CD4-positive, alpha-beta T cell treated with Interleukin-4 for 1 hour (primary cell): ENCODE measurements at places on chromosomes 3 and 15.

GRCh38 chr3:50336452-50337174 lies 4.0 kb downstream of the RASSF1 start:
- no peak for DNase-seq

GRCh38 chr15:70801109-70801508 lies 37.8 kb upstream of the UACA start:
- DNase-seq: no peak

GRCh38 chr3:117809186-117810081 lies 1099.9 kb downstream of the TUSC7 start:
- no peak for DNase-seq

DNA sequence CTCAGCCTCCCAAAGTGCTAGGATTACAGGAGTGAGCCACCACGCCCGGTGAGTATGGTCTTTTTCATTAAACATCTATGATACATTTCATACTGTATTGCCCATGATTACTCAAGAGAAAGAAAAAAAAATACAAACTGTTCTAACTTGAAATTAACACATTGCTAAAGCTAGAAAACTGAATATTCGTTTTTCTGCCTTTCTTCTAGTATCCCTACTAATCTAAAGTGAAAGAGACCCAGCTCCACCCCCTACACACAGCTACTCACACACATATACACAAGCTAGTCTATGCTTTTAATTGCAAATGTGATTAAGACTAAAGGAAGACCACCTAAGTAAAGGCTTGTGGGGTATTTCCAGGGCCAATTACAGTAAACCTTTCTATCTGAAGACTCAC lies 43.1 kb downstream of the INO80 start:
- DNase-seq: no peak

DNA sequence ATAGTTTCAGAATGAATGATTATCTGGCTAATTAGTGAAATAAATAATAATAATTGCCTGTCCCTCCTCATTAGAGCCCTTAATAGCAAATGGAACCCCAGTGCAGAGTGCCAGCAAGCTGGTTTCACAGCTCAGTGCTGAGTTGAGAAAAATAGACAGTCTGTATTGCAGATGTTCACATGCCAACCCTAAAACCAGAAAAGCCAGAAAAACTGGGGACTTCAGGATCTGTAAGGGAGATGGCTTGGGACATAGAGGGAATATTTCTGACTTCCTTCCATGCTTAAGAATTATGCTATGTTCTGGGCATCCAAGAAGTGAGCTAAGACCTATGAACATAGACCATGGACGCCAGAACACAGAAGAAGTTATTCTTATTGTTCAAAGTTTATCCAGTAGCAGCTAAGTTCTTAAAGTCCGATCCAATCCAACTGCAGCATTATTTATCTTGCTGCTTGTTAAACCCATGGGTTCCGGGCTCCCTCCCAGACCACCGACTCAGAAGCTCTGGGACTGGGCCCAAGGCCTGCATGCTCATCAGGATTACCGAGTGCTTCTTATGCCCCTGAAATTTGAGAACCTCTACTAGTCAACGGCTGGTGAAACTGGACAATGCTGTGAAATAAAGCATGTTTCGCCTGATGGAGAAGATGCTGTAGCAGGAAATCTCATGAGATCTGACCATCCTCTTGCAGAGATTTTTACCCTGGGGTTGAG lies 158.3 kb downstream of the FOXB1 start:
- no peak for DNase-seq

- DNase-seq: no peak
Observed at GRCh38 chr3:35064761-35065160, 574.6 kb upstream of the ARPP21 start.

DNA sequence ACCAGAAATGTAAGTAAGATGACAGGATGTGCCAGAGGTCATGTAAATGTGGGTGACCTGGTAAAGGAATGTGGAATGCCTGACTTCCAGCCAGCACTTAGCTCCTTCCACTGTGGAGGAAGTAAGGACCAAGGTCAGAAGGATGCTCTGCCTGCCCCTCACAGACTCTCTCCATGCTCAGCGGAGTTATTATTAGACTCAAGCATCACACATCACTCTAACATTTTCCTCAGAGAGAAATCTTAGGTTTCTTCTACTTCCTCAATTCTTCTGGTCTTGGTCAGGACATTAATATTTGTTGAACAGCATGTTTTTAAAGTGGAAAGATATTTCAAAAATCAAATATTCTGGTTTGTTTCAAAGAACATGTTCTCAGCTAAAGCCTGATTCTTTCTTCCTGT lies 231.4 kb upstream of the WNT5A start:
- DNase-seq: no peak

DNA sequence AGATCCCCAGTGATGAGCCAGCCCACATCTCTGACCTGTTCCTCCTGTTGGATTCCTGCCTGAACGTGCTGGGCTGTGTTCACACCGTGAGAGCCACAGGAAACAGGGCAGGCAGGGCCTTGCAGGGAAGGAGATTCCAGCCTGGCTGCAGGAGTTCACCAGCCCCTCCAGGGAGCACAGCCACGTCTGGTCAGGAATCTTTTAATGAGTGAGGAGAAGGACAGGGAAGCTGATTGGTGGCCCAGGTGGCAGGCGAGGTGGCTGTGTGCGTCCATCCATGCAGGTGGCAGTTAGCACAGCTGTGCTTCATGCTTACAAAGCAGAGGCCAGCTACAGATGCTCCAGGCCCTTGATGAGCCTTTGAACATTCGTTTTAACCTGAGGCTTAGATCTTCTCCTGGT lies 10.5 kb downstream of the LRRK1 start:
- no peak for DNase-seq

GRCh38 chr3:88291486-88291885 lies 141.7 kb downstream of the C3orf38 start:
- DNase-seq: no peak

- DNase-seq: no peak
Observed at GRCh38 chr15:67753891-67754290, 71.4 kb upstream of the SKOR1 start.

GRCh38 chr3:141246224-141246957 lies 14.8 kb downstream of the PXYLP1 start:
- no peak for DNase-seq

GRCh38 chr3:77412584-77412983 lies 372.7 kb downstream of the ROBO2 start:
- DNase-seq: no peak

GRCh38 chr3:108493862-108494261 lies 16.5 kb downstream of the MYH15 start:
- DNase-seq: no peak

GRCh38 chr3:83928903-83929302 lies 1029.9 kb upstream of the CADM2 start:
- no peak for DNase-seq

- no peak for DNase-seq
Observed at GRCh38 chr3:66179793-66180192, 41.0 kb upstream of the SLC25A26 start.

- DNase-seq: no peak
Observed at GRCh38 chr3:127044996-127045395, 62.1 kb downstream of the PLXNA1 start.

GRCh38 chr15:99425657-99426301 lies 140.0 kb upstream of the MEF2A start:
- DNase-seq: no peak
